ENCODE measurements at places on chromosomes 5 and 9.

DNA sequence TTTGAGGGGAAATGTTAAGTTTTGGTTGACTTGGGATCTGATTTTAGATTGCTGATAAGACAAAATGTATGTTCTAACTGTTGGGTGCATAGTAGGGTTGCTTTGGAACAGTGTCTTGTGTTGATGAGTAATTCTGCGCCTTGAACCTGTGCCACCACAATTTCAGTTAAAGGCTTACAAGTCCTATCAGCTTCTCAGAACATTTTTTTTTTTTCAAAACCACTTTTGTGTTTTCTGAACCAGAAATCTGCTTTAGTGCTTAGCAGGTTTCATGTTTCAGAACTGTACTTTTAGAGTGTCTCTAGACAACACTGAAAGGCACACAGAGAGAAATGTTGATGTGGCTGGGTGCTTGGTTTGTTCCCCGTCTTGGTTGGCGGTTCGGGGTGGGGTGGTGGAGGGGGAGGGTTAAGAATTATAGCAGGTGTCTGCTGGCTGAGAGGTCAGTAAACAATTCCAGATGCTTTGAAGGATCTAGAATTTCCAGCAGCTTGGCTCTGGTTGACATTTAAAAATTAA, 84.6 kb downstream of the ANKRD55 start:
- DNase-seq = peak; percentile 22

DNA sequence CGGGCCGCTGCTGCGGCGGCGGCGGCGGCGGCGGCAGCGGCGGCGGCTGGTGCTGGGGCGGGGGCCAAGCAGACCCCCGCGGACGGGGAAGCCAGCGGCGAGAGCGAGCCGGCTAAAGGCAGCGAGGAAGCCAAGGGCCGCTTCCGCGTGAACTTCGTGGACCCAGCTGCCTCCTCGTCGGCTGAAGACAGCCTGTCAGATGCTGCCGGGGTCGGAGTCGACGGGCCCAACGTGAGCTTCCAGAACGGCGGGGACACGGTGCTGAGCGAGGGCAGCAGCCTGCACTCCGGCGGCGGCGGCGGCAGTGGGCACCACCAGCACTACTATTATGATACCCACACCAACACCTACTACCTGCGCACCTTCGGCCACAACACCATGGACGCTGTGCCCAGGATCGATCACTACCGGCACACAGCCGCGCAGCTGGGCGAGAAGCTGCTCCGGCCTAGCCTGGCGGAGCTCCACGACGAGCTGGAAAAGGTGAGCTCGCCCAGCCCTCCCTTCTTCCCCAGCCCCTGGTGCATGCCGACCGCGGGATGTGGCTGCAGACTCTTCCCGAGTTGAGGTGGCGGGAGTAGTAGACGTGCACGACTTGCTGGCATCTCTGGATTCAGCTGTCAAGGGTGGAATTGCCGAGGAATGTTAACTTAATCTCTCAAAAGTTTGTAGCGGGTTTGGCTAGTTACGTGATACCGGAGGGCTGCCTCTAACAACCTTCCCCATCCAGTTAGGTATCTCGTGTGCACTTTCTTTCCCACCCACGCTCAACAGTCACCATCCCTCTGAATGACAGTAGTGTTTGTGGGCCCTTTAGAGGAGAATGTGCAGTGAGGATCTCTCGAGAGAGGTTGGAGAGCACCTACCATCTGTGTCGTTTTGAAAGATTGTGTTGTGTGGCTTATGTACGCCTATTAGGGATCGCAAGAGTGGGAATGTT, 932 bp downstream of the SLC12A2 start:
- no peak for DNase-seq

DNA sequence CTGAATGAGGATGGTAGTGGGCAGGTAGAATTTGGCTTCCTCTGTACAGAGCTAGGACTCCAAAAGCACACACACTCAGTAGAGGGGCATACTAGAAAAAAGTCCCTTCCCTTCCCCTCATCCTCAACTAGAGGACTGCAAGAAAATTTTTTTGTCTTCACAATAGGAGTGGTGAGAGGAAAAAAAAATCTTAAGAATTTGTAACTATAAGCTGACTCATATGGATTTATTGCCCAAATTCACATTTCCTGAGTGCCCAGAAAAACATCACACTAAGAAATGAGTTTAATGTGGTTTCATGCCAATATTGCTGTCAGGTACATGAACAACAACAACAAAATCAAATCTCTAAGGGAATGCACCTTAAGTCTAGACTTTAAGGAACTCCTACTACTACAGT, 43.7 kb downstream of the RANBP6 start:
- no peak for DNase-seq

DNA sequence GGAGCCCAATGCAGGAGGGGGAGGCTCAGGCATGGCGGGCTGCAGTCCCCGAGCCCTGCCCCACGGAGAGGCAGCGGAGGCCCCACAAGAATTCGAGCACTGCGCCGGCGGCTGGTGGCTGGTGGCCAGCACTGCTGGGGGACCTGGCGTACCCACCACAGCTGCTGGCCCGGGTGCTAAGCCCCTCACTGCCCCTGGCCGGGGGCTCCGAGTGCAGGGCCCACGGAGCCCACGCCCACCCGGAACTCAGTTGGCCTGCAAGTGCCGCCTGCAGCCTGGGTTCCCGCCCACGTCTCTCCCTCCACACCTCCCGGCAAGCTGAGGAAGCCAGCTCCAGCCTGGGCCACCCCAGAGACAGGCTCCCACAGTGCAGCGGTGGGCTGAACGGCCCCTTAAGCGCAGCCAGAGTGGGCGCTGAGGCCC, 780.3 kb downstream of the DTWD2 start:
- no peak for DNase-seq

GRCh38 chr5:61588216-61588615, 256.2 kb downstream of the ZSWIM6 start:
- no peak for DNase-seq
